Activated CD4-positive, alpha-beta memory T cell treated with anti-CD3 and anti-CD28 coated beads for 36 hours (primary cell): ENCODE measurements at places on chromosomes 12 and 14. TPM values are rescaled to one million over a fixed set of nuclear protein-coding genes. Genes with fewer than 3 reads are reported as not detected.

GRCh38 chr12:100020370-100020769 lies 35.6 kb upstream of the ANKS1B start:
- no peak for DNase-seq

GRCh38 chr14:66804141-66804540 lies 296.2 kb downstream of the GPHN start:
- no peak for DNase-seq

DNA sequence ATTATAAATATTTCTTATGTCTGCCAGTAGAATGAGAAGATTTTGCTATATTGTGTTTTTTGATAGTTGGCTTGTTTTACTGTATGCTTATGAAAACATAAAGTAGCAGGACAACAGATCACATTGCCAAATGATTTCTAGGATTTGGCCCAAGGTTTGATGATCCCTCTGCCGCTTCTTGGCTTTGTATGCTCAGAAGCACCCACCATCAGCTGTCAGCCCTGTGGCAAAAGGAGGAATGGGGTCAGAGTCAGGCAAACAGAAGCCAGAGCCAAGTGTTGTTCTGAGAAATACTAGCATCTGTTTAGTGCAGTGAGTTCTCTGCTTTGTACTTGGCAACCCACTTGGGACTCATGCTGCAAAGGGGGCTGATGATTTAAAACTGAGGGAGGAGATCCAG lies 152.2 kb downstream of the PDE3A start:
- no peak for DNase-seq

GRCh38 chr14:99945732-99946651 lies 119.2 kb upstream of the EVL start:
- peak; percentile 28 for DNase-seq

DNA sequence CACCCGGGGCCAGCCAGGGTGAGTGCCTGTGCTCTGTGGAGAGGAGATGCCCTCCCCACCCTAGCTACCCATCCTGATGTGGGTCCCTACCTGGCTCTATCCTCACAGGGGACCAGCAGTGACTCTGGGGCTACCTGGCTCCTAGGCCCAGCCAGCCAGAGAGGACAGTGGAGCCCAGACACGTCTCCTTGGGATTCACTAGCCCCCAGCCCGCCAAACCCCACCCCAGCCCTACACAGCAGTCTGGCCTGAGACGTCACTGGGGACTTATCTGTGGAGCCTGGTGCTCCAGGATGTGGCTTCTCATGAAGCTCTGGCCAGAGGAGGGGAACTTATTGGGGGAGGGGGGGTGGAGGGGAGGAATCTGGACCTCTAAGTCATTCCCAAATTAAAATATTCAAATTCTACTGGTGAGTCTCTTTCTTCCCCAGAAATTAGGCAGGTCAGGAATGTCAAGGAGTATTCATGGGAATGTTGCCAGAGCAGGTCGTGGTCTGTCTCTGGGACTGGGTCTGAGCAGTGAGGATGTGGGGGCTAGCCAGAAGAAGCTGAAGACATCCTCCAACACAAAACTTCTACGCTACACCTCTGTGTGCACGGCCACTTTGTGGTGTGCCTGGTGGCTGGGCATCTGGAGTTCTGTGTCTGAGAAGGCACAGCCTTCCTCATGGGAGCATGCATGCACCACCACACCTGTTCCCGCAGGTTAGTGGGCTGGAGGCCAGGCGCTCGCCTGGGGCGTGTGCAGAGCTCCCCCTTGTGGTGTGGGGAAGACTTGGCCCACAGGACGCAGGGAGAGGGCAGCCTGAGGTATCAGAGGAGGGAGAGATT lies 2.7 kb downstream of the CMTM5 start:
- DNase-seq, result peak; percentile 73

Gene TAS2R9
- not detected for total RNA-seq

Gene VWF
- not detected for total RNA-seq

Gene SMCO2
- not detected for total RNA-seq
